Thyroid gland (tissue), 4 donors: ENCODE measurements at places on chromosomes 13 and 19. TPM values are rescaled to one million over a fixed set of nuclear protein-coding genes. Genes with fewer than 3 reads are reported as not detected.

GRCh38 chr13:110067355-110068175, 239.4 kb downstream of the COL4A1 start:
- no peak for DNase-seq

- peak; percentile 58 for DNase-seq
These were observed 14.7 kb downstream of the MIER2 start for GRCh38 chr19:329876-330275.

- DNase-seq, result peak; percentile 82
These were observed 6.0 kb downstream of the AKT2 start for GRCh38 chr19:40279120-40279551.

Gene ZNF554
- 6.9 TPM for total RNA-seq

GRCh38 chr13:40384976-40385857, 281.2 kb downstream of the FOXO1 start:
- no peak for DNase-seq

DNA sequence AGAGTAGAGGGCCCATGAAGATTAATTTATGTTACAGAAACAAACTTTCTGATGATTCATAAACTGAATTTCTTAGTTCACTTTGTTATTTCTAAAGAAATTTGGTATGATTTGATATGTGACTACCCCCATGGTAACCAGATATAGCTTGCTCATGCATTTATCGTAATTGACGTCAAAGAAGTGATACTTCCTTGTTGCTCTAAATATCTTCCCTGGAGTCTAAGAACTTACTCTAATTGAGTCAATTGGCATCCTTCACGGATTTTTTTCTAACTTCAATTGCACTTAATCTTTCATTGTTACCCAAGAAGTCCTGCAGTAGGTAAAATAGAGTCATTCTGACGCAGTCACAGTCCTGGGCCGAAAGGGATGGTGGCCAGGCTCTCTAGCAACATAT, 240.9 kb downstream of the GPC5 start:
- DNase-seq, result no peak

Gene PRRG2
- total RNA-seq, result 20.6 TPM

Gene ZNF556
- total RNA-seq, result not detected

Gene IZUMO2
- total RNA-seq, result not detected
